NCI-H1417 (cell line): ENCODE measurements at places on chromosomes 3 and 15.

DNA sequence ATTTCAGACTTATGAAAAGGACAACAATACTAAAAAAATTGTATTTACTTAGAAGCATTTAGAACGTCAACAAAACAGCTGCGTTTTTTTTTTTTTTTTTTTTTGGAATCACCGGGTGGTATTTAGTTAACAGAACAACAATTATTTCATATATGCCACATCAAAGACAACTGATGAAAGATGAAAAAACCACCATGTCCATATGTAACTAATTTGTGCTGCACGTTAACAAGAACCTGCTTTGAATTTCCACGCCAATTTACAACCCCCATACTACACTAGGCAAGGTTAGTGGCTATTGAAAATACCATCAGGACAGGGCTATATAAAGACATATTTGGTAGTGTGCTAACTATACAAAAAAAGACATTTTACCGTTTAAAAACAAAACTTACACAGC is 189.3 kb upstream of the ROBO1 start:
- DNase-seq: no peak

DNA sequence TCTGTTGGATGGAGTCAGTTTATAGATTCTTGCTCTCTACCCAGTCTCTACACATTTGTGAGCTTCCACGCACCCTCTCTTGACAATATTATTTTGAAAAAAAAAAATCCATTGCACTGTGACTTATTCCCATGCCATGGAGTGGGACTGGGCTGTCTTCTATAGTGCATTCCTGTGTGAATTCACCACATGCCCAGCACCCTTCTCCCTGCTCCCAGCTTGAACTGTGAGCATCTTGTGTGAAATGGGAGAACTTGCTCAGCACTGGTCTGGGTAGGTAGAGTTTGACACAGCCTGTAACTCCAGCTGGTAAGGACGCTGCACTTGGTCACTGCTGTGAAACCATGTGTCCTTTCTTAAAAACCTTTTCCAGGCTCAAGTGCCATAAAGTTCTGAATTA is 91.9 kb downstream of the ARNT2 start:
- DNase-seq: no peak

DNA sequence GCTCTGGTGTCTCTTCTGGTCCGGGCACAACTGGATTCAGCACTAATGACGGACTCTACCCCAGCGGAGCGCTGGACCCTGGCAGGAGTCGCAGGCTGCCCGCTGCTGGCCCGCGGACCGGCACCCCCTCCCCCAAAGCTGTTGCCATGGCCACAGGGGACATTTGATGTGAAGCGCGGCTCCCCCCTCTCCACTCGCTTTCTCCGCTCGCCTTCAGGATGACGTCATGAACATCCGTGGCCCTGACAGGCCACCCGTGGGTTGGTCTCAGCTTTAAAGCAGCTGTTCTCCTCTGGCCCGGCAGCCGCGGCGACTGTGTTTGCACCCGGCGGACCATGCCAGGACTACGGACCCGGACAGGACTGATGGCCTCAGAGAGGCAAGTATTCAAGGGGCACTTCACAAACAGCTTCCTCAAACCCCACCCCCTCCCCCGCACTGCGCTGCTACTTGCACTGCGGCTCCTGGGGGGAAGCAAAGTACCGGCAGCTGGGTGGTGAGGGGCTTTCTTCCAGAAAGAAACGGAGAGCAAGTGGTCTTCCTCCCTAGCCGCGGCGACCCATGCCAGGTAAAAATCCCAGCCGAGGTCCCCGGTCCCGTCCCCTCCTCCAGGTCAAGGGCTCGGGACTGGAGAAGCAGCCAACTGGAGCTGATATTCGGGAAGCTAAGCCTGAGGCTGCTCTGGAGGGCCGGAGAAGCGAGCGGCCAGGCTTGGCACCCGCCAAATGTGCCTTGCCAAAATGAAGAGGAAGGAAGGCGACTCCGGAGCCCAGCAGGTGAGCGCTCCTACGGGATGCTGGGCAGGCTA is 16.6 kb upstream of the AEN start:
- DNase-seq: peak; percentile 83

DNA sequence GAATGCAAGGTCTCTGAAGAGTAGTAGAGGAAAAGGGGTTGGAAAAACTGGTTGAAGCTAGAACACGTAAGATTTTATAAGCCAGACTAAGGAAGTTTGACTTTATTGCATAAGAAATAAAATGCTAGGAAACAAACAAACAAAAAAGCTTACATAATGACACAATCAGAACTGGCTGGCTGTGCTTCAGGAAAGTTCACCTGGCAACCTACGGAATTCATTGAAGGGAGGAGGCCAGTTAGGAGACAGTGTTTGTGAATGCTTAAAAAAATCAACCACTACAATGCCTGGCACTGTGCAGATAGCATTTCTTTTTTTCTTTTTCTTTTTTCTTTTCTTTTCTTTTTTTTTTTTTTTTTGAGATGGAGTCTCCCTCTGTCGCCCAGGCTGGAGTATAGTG is 1.9 kb upstream of the ICE2 start:
- no peak for DNase-seq

DNA sequence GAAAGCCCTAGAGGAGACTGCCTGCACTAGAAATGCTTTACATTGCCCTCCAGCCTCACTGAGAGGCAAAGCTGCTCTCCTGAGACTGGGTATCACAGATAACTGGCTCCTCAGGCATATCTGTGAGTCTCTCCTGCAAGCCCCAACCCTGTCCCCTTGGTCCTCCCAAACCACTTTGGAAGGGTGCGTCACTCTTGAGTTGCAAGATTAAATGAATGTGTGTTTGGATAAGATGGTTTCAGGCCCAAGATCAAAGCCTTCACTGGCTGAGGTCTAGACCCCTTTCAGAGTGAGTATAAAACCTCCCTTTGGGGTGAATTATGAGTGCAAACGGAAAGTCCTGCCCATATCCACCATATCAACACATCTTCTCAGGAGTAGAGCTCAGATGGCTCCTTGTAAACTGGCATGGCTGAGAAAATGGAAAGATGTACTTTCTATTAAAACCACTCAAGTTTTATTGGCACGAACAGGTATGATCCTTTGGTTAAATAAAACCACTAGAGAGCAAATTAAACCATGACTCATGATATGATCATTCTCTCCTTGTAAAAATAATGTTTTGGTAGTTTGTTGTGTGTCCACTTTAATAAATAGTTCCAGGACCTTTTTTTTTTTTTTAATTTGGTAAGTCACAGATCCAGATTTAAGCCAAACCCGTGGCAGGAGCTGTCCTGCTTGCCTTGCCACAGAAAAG is 164.0 kb downstream of the CHST2 start:
- DNase-seq: no peak

DNA sequence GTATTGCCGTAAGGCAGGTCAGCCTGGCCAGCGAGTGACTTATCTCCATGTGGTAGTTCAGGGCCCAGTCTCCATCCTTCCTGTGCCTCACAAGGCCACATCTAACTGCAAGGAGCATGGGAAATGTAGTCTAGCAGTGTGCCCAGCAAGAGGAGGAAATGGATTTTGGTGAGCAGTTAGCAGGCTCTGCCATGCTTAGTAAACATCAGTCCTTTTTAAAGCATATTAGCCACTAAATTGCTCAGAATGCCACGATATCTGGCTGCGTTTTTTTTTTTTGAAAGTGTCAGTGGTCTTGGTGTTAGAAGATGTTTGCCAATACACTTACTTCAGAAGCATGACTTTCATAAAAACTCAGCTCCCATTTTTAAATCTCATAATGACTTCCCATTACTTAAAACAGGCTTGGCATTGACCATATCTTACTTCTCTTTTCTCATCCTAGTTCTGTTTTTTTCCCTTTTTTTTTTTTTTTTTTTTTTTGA is 470.2 kb upstream of the TPRG1 start:
- no peak for DNase-seq

GRCh38 chr3:23762214-23762613 is 43.5 kb upstream of the UBE2E1 start:
- no peak for DNase-seq

DNA sequence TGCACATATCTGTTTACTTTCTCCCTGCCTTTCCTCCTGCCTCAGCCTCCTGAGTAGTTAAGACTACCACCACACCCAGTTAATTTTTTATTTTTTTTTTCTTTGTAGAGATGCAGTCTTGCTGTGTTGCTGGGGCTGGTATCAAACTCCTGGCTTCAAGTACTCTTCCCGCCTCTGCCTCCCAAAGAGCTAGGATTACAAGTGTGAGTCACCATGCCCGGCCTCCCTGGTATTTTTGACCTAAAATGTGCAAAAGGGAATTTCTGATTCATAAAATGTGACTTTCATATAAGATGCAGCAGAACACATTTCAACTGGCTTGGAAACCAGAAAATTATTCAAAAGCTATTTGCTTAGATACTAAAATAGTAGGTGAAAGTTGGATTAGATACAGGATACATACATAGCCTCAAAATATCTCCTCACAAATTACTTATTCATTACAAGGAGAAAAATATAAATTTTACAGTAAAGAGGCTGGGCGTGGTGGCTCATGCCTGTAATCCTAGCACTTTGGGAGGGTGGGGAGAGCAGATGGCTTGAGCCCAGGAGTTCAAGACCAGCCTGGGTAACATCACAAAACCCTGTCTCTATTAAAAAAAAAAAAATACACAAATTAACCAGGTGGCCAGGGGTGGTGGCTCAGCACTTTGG is 32.0 kb downstream of the MAP4 start:
- no peak for DNase-seq

DNA sequence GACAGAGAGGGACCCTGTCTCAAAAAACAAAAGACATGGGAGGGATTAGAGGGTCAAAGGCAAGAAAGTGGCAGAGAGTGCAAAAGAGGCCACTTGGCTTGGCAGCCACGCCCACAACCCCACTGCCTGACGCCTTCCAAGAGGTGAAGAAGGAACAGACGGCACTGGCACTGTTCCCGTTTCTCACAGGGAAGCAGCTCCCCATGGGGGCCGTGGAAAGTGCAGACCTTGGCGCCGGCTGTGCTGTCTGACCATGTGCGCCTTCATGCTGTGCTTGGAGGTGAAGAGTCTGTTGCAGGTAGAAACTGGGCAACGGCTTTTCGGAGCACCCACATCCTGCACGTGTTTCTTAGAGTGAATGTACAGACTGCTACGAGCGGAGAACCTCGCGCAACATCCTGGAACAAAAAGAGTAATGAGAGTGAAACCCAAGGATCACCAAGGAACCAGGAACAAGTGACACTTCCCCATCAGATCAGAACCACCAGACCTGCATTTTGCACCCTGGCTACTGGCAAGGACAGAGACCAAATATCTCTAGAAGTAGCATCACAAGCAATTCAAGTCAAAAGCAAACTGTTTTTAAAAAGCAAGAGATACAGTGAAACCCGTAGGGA is 9.7 kb downstream of the ZXDC start:
- peak; percentile 9 for DNase-seq

DNA sequence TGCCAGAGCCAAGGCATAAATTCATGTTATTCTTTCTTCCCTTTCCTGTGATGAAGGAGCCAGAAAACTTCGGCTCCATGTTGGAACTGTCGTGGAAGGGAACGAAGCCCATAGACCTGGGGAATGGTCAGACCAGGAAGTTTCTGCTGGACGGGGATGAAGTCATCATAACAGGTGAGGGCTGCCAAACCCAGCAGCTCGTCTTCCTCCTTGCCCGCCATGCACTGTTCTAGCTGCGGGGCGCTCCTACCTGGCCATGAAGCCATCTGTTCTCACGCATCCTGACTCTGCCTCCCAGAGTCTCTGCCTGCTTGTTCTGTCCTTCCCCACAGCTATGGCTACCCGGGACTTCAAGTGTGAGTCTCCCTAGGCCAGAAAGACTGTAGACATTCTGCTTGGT is 28.2 kb downstream of the FAH start:
- no peak for DNase-seq

- DNase-seq: no peak
Observed at GRCh38 chr15:73598530-73599160, 34.5 kb downstream of the NPTN start.

GRCh38 chr15:101276501-101277037 is 716 bp downstream of the SELENOS start:
- DNase-seq: peak; percentile 30

- no peak for DNase-seq
Observed at GRCh38 chr15:101099183-101099582, 152.7 kb downstream of the CHSY1 start.

DNA sequence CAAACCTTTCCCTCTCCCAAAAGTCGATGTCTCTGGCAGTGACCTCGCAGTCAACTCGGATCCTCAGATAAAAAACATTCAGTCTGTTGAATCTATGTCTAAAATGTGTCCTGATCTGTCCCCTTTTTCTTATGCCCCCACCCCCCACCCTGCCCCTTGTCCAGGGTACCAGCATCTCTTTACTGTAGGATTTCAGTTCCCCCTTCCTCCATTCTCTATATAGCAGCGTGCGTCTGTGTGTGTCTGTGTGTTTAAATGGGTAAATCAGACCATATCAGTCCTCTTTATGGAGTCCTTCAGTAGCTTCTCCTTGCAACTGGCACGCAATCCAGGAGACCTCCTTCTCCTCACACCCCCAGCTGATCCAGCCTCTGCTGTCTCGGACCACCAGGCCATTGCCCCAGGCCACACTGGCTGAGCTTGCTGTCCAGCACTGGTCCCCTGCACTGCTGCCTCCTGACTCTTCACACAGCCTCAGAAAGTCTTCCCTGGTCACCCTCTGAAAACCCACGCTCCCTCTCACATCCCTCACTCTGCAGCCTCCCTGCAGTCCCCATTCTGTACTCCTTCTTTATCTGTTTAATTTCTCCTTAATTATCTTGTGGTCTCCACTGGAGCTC is 1.5 kb downstream of the LRRK1 start:
- no peak for DNase-seq

DNA sequence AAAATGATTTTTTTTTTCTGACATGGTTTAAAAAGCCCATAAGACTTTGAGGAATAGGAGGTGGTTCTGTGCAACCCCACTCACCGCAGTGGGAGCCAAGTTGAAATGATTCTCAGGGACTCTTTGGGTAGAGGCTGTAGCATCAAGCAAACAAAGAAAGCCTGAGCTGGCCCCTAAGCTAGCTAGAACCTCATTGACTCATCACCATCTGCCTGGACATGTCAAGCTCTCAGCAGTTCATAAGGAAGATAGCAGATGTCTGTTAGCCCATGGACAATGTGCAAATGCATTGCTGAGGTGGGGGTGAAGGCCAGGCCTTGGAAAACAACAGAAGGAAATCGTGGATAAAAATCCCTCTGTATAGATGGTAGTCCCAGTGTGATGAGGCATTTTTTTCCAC is 234.8 kb downstream of the NR2F2 start:
- DNase-seq: no peak

DNA sequence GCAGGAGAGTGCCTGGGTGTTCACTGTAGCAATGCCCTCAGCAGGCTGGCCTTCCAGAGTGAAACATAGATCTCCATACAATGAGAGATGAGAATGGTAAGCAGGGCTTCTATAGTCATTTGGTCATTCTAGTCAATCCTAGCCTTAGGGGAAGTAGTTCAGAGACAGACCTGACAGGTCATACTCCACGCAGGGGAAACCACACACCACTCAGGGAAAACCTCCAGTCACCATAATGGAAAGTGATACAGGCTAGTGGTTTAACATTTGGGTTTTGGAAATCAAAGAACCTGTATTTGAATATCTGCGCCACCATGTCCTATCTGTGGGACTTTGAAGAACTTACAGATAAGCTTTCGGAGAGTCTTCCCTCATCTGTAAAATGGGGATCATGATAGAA is 425.7 kb upstream of the PPP2R3A start:
- DNase-seq: no peak

- DNase-seq: no peak
Observed at GRCh38 chr3:31220431-31220830, 312.3 kb upstream of the STT3B start.

GRCh38 chr3:55698831-55699230 is 211.7 kb upstream of the WNT5A start:
- DNase-seq: no peak
